Substantia nigra (tissue), 51 donors: ENCODE measurements at places on chromosomes 5 and 9.

GRCh38 chr9:137412431-137412830, 10.5 kb downstream of the EXD3 start:
- no peak for DNase-seq

DNA sequence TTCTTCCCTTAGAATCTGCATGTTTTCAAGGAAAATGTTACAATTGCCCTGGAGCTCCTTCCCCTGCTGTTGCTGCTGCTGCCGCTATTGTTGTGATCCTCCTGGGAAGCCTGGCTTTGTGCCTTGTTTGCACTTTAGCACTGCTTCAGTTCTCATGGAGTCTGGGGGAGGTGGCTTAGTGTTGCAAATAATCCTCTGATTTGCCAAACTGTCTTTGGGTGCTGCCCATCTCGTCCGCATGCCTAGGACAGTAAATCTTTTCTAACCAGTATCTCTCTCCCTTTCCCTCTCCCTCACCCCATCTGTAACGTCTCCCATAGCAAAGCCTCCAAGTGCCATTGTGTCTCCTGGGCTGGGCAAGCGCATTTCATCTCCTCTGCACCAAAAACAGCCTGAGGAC, 30.3 kb downstream of the FAM240B start:
- DNase-seq, result peak; percentile 54

- DNase-seq, result no peak
These were observed 296.8 kb downstream of the PDE4D start for GRCh38 chr5:59596586-59597350.

- no peak for DNase-seq
These were observed 70.5 kb downstream of the ERMP1 start for GRCh38 chr9:5762421-5762820.

- DNase-seq, result no peak
These were observed 690.4 kb upstream of the MEF2C start for GRCh38 chr5:89573345-89573744.

GRCh38 chr5:167723254-167723871, 568.1 kb upstream of the WWC1 start:
- peak; percentile 78 for DNase-seq

- peak; percentile 36 for DNase-seq
These were observed 47.9 kb downstream of the COL5A1 start for GRCh38 chr9:134689321-134690181.

DNA sequence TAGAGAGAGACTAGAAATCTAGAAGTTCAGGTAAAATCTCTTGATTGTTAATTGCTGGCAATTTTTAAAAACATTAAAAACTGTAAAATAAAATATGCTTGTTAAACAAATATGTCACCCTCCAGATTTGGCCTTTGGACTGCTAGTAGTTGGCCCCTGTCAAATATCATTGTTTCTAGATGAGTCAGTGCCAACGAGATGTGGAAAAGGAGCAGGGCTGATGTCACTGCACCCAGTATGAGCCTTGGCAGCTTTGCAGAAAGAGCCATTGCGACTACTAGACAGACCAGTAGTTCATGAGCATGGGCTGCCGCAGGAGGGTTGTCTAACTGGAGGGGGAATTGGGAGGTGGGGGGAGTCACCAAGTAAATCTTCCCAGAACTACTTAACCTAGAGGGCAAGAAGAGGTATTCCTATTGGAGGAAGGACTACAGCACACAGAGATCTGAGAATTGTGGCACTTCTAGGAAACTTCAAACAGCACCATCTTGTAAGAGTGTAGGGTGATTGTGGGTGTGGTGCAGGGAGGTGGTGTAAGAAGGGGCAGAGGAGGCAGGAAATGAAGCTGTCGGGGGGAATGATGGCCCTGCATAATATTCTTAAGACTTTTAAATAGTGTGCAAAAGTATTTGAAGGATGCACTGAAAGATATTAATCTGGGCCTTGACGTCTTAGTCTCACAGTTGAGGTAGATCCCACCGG, 7.1 kb upstream of the DOCK2 start:
- DNase-seq, result no peak

DNA sequence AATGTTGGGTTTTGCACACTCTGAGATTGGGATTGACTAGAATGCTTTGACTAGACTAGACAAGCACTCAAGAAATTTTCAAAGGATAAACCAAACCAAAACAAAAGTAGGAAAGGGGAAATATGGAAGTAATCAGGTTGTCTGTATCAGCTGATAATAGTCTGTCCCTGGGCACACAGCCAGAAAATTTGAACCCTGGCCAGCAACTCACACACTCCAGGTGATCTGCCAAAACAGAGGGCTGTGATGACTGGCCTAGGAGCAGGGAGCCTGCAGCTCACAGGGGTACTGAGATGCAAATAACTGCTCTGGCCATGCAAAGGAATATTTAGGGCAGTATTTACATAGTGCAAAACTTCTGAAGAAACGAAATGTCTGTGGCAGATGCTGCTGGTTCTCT, 112.3 kb upstream of the SMIM23 start:
- no peak for DNase-seq

DNA sequence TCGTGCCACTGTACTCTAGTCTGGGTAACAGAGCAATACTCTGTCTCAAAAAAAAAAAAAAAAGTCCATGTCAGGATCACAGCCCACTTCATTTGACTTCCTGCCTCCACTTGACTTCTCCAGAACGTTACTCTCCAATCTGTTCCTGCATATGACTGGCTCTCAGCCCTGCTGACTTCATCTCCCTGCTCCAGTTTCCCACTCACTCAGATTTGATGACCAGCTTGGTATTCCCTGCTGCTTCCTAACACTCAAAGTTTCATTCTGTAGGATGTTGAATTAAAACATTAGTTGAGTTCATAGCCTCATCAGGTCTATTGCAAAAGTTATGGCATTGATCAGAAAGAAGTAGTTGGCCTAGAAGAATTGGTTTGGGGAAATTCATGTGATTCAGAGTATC, 52.3 kb downstream of the UGCG start:
- no peak for DNase-seq

DNA sequence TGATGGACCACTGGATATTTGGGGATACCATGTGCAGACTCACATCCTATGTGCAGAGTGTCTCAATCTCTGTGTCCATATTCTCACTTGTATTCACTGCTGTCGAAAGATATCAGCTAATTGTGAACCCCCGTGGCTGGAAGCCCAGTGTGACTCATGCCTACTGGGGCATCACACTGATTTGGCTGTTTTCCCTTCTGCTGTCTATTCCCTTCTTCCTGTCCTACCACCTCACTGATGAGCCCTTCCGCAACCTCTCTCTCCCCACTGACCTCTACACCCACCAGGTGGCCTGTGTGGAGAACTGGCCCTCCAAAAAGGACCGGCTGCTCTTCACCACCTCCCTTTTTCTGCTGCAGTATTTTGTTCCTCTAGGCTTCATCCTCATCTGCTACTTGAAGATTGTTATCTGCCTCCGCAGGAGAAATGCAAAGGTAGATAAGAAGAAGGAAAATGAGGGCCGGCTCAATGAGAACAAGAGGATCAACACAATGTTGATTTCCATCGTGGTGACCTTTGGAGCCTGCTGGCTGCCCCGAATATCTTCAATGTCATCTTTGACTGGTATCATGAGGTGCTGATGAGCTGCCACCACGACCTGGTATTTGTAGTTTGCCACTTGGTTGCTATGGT, 54.5 kb upstream of the HNRNPA0 start:
- DNase-seq, result peak; percentile 20

- DNase-seq, result no peak
These were observed 120.1 kb downstream of the XRCC4 start for GRCh38 chr5:83197326-83197967.

DNA sequence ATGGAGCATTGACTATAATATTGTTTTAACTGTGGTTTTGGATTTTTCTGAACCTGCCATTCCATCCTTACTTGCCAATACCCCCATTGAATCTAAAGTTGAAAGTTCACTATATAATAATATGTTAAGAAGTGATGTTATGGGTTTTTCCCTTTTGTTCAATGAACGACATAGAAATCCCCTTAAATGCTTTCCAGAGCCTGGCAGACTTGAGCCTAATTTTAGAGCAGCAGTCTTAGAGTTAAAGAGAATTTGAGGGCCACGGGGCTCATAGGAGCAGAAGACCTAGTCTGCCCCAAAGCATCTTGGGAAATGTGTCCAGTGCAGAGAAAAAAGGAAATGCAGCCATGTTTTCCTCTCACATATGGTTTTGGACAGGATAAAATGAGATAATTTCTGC, 146.1 kb upstream of the SLC44A1 start:
- DNase-seq, result no peak

DNA sequence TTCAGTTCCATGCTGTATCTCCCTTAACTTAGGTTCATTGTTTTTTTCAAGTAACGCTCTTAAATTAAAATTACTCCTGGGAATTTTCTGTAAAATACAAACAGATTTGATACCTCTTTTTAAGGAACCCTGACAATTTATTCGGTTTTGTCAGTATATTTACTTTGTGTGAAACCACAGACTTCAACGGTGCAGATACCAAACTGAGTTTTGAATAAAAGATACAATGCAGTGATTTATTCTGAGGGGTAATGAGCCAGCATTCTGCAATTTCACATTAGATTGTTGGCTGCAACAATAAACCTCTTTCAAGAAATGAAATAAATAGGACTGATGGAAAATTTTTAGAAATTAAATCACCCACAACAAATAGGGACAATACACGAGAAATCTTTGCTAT, 308.6 kb upstream of the EDIL3 start:
- no peak for DNase-seq

DNA sequence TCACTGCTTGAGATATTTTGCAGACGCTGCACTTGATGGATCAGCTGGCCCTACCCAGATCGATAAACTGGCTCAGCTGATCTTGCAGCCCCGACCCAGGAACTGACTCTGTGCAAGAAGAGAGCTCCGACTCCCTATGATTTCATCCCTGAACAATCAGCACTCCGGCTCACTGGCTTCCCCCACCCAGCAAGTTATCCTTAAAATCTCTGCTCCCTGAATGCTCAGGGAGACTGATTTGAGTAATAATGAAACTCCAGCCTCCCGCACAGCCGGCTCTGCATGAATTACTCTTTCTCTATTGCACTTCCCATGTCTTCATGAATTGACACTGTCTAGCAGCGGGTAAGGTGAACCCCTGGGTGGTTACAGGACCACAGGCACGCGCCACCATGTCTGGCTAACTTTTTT, 16.9 kb upstream of the NANS start:
- no peak for DNase-seq

- no peak for DNase-seq
These were observed 348.6 kb upstream of the RGMB start for GRCh38 chr5:98424681-98425450.

DNA sequence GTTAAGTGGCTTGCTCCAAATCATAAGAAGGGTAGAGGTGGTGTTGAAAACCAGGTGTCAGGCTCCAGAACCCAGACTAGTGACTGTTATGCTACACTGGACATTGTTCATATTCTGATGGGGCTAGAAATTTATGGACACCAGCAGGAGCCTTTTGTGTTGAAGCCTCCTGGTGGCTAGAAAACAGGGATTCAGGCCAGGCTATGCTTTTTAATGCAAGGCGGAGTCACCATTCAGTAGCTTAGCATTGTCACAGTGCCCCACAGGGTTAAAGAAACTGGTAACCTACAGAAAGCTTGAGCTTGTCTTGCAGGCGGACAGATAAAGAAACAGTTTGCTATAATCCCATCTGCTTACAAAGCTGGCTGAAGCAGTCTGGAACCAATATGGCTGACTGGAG, 23.0 kb upstream of the GOLM1 start:
- DNase-seq, result no peak

GRCh38 chr5:1352231-1353219, 7.6 kb upstream of the CLPTM1L start:
- no peak for DNase-seq

DNA sequence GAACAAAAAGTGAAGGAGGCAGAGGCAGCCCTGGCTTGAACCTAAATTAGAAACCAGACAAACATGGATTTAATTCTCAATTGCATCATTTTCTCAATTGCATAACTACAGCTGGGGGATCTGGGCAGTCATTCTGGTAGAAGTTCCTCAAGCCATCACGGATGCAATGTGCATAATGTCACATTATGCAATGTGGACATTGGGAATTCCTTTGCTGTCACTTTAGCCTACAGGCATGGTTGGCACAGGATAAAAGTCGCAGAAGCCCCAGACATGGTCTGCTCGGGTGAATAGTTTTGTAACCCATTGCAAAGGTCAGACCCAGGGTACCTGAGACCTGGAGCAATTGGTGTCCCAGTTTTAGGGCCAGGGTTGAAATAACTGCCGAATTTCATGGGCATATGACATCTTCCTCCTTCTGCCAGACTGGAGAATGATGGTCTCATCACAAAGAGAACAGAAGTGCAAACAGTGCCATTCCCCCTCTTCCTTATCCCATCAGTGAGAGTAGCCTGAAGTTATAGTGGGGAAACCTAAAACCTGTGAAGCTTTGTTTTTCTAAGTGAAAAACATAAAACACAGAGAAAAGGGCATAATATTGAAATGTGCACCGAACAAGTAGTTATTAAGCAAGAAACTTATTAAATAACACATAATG, 290.8 kb downstream of the MSX2 start:
- no peak for DNase-seq

- DNase-seq, result no peak
These were observed 266.4 kb upstream of the IRX4 start for GRCh38 chr5:2149195-2149539.

- no peak for DNase-seq
These were observed 16.8 kb downstream of the SIL1 start for GRCh38 chr5:139181322-139181730.

GRCh38 chr5:15893866-15894265, 285.7 kb downstream of the MARCHF11 start:
- no peak for DNase-seq

DNA sequence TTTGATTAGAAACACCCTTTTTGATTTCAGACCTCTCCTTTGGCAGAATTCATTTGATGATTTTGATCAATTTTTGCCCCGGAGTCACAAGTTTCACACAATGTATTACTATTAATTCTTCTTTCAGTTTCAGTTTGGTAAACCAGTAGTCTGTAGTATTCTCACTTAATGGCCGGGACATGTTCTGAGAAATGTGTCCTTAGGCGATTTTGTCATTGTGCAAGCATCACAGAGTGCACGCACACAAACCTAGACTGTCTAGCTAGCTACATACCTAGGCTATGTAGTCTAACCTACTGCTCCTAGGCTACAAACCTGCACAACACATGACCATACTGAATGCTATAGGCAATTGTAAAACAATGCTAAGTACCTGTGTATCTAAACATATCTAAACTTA, 662.5 kb downstream of the IRX1 start:
- no peak for DNase-seq

- no peak for DNase-seq
These were observed 6.6 kb upstream of the XPA start for GRCh38 chr9:97703437-97704344.

DNA sequence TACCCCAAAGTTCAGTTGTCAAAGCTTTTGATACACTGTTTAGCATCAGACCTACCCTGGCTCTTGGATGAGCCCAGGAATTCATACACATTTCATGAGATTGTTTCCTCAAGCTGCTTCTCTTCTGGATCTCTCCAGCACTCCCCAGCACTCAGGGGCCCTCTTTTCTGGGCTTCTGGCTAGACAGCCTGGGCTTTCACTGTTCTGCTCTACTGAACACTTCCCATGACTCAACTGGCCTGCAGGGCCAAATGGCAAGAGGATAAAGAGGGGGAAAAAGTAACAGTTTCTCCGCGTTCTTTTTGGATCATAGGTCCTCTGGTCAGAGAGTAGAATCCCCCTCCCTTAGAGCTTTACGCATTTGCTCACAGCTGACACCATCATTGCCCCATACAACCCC, 20.9 kb upstream of the LURAP1L start:
- no peak for DNase-seq

- no peak for DNase-seq
These were observed 86.7 kb upstream of the ICE1 start for GRCh38 chr5:5335700-5336264.
